GM12865 (cell line): ENCODE measurements at places on chromosomes 3 and 15.

- DNase-seq: no peak
These were observed 10.7 kb downstream of the VGLL4 start for GRCh38 chr3:11632966-11633365.

DNA sequence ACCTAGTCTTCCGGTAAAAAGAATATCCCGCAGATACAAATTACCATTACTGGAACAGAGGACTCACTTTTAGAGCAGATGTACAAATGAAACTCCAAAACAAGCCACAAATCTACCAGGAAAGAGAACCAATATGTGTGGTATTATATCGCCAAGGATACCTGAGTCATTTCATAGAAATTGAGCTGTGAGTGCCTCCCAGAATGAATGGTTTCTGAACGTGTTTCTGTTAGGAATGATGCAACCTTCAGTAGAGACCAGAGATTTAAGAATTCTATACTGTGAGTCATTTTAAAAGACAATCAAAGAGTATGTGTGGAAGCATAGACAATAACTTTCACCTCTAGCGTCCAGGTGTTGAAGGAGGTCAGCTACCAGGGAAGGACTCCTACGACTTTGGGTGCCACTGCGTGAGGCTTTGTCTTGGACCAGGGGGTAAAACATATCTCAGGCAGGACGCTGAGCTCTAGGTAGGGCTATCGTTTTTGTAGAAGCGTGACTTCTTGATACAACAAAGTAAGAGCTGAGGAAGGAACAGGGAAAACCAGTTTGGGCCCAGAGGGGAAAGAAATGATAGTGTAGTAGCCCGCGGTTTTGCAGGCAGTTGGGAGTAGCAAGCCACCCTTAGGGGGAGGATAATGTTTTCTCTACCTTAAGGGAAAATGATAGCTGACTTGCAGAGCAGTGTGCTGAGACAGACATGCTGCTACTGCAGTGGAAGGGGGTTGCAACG lies 210.4 kb downstream of the TP63 start:
- peak; percentile 78 for DNase-seq

GRCh38 chr3:71432044-71432975 lies 151.2 kb downstream of the FOXP1 start:
- DNase-seq: no peak

- no peak for DNase-seq
These were observed 351.0 kb upstream of the THRB start for GRCh38 chr3:24845524-24846155.

- no peak for DNase-seq
These were observed 352.6 kb upstream of the NDN start for GRCh38 chr15:24039683-24040082.

DNA sequence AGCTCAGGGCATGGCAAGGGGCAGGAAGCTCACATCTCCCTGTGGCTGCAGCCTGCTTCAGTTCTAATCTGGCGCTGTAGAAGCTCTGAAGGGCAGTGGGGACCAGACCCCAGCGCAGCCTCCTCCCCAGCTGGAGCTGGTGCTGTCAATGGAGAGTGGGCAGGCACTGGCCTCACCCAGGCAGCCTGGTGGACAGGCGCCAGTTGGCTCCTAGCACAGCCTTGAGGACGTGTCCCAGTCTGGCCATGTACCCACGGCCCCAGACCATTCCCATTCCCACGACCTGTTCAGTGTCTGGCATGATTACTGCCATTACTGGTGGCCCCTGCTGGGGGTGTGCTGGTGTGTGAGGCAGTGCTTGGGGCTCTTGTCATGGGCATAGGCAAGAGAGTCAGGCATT lies 16.3 kb downstream of the TYRO3 start:
- DNase-seq: no peak

DNA sequence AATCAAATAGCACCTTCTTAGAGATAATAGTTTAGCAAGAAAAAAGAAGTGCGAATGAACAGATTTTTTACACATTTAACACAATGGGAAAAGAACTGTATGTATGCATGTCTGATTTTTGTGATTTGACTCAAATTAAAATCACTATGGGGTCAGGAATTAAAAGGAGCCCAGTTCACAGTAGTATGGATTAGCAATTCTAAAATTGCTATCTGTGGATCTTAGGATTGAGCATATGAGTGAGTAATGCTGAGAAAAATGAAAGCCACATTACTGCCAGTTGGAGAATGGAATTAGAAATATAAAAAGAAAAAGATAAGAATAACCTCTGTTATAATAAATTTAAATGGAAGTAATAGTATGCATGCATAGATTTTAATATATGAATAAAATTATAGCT lies 386.8 kb upstream of the PLSCR5 start:
- DNase-seq: no peak

GRCh38 chr3:171846597-171846996 lies 3.4 kb downstream of the TMEM212 start:
- peak; percentile 86 for DNase-seq

DNA sequence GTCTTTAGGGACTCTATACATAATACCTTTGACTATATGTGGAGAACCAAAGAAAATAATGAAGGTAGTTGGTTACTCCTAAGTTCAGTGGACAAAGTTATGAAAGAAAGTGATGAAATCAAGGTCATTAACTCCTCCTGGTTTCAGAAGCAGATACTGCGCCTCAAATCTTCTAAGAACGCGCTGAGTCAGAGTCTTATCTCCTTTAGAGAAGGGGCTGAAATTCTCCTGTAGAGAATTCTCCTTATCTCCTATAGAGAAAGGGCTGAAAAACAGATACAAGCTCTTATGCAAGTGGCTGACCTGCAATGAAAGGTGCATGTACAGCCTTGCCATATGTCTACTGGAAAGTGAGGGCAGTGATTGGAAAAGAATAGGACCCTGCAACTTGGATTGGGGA lies 824.2 kb downstream of the NSUN3 start:
- no peak for DNase-seq

DNA sequence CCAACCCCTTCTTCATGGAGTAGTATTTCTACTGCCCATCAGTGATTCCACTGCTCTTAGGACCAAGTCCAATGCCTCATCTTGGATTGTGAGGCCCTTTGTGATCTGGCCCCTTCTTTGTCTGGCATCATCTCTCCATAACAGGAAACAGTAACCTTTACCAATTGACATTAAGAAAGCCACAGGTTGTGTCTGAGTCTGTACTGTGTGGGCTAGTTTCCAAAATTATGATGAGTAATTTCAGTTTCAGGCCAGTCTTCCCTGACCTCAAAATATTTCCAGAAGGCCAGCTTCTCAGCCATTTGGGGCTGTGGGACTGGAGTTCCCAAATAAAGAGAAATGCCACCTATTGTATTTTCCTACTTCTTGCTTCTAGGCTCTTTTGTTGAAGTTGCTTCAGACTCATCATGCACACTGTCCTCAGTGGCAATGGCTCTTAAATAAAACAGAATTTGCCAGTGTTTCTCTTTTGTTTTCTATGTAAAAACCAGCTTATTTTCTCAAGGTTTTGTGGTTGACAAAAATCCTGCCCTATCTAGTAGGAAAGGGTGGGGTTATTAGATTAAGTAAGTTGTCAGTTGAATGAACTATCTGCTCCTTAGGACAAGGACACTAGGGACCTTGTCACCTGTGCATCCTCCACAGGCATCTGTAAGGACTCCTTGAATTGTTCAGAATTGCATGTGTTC lies 47.0 kb upstream of the ACKR4 start:
- peak; percentile 24 for DNase-seq

GRCh38 chr3:173826416-173826815 lies 428.9 kb downstream of the NLGN1 start:
- no peak for DNase-seq

DNA sequence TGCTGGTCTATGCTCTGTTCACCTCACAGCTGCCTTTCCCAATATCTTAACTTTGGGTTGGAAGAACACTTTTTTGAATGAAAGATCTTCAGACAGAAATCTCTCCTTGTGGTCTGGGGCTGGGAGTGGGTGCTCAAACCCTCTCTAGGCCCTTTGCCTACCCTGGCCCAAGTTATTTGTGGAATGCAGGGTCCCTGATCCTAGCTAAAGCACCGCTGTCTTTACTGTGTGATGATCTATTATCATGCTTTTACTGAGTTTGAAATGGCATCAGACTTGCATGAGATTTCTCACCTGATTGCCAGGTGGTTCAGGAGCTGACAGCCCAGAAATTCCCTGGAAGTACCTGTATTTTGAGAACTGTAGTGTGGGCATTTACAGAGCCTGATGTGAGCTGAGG lies 412.7 kb upstream of the ONECUT1 start:
- DNase-seq: no peak

DNA sequence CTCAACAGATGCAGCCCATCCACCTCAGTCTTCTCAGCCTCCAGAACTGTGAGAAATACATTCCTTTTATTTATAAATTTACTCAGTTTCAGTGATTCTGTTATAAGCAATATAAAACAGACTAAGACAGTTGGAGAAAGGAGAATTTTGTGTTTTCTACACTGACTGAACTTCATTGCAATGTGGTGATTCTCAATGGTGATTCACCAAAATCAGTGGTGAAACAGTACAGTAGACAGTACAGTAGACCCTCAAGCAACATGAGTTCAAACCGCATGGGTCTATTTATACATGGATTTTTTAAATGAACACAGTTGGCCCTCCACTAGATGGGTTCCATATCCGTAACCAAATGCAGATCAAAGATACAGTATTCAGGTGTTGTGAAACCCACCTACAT lies 403.1 kb upstream of the TGFBR2 start:
- no peak for DNase-seq

- DNase-seq: peak; percentile 59
These were observed 99.1 kb upstream of the STT3B start for GRCh38 chr3:31433679-31433992.

- no peak for DNase-seq
These were observed 205.8 kb downstream of the SLCO3A1 start for GRCh38 chr15:92059036-92059970.

DNA sequence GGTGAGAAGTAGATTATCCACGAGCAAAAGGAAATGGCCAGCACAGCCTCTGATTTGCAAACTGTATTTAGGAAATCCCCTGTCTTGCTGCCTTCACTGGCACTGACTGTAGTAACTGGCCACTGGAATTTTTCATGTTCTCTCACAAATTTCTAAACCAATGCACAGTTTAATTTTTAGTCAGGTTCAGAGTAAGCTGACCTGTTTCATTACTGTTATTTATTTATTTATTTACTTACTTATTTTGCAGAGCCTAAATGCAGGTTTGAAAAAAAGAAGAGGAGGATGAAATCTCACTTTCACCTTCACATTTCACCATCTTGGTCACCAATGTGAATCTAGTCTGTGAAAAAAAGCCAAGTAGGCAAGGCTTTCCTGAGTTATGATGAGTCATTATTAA lies 291.0 kb downstream of the PLOD2 start:
- DNase-seq: peak; percentile 54

DNA sequence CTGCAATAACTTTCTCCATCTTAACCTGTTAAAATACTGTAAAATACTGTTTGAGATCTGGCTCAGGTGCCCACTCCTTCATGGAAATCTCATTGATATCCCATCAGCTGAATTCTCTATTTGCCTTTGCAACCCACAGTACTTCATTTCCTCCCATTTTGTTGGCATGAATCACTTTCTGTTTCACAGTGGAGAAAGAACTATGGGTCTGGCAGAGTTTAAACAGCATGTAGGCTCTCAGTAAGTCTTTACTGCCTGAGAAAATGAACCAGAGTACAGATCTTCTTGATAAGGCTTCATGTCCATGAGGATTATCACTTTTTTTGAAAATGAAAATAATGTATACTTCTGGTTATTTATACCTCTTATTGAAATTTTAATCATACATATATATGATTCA lies 245.9 kb downstream of the NAALADL2 start:
- no peak for DNase-seq

DNA sequence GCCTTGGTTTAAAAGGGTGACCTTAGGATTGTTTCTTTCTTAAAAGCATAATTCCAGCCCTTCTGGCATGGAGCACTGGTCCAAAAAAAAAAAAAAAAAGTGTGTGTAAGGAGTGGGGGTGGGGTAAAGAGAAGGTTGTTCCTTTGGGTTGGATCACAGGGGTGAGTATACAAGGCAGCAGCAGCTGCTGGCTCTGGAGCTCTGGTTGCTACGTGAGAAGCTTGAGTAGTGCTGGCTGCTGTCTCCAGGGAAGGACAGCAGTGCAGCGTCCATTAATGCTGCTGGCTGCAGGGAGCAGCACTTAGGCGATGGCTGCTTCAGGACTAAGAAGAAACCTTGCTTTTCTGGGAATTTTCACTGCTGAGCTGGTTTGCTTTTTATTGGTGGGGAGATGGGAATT lies 2.3 kb downstream of the SETD5 start:
- DNase-seq: peak; percentile 63

DNA sequence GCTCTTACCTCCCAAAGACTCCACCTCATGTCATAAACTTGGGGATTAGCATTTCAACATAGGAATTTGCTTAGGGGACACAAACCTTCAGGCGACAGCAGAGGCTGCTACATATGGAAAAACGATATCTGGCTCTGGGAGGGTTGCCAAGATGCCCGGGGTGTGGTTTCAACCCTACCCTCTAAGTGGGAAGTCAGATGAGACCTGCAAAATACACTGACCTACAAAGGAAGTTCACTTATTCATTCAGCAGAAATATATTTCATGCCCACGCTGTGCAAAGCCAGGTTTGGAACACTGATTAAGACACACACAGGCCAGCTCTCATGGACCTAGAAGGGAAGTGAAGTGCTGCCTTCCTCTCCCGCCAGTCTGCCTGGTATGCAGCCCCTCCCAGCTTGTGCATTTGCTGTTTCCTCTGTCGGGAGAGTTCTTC lies 239.3 kb downstream of the FEZF2 start:
- no peak for DNase-seq

DNA sequence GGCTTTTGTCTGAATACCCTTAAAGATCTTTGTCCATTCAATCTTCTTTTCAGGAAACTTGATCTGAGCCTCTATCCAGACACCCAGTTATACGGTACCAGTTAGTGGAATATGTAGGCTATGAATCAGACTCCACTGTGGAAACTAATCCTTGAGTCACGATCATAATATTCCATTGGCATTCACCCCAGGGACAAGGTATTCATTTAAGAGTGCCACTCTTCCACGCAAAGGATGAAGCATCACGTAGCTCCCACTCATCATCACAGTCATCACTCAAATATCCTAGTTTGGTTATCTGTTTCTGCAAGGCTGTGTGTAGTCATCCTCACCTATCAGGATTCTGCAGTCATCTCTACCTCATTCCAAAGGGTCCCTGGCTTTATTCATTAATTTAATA lies 85.6 kb downstream of the NEDD4 start:
- no peak for DNase-seq

- no peak for DNase-seq
These were observed 270.7 kb upstream of the LRTM1 start for GRCh38 chr3:55198554-55198953.

GRCh38 chr15:101138086-101138660 lies 113.7 kb downstream of the CHSY1 start:
- DNase-seq: no peak

DNA sequence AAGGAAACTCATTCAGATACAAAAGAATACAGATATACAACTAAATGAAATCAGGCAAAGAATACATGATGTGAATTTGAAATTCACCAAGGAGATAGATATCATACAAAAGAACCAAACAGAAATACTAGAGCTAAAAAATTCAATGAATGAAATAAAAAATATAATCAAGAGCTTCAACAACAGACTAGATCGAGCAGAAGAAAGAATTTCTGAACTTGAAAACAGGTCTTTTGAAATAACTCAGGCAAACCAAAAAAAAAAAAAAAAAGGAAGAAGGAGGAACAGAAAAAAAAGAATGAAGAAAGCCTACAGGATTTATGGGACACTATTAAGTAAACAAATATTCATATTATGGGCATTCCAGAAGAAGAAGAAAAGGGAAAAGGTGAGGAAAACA lies 137.8 kb downstream of the DMXL2 start:
- no peak for DNase-seq

- DNase-seq: peak; percentile 65
These were observed 9.6 kb upstream of the TAGLN3 start for GRCh38 chr3:111989061-111989678.

- DNase-seq: no peak
These were observed 119.1 kb downstream of the RASA2 start for GRCh38 chr3:141605883-141606282.

- DNase-seq: peak; percentile 2
These were observed 11.7 kb downstream of the ABCC5 start for GRCh38 chr3:184005941-184006507.
